CD4-positive, alpha-beta memory T cell (primary cell): ENCODE measurements at places on chromosomes 2 and 18.

GRCh38 chr2:206692971-206693370, 25.2 kb downstream of the DYTN start:
- no peak for DNase-seq

GRCh38 chr2:190876631-190877030, 4.0 kb upstream of the GLS start:
- DNase-seq, result no peak

DNA sequence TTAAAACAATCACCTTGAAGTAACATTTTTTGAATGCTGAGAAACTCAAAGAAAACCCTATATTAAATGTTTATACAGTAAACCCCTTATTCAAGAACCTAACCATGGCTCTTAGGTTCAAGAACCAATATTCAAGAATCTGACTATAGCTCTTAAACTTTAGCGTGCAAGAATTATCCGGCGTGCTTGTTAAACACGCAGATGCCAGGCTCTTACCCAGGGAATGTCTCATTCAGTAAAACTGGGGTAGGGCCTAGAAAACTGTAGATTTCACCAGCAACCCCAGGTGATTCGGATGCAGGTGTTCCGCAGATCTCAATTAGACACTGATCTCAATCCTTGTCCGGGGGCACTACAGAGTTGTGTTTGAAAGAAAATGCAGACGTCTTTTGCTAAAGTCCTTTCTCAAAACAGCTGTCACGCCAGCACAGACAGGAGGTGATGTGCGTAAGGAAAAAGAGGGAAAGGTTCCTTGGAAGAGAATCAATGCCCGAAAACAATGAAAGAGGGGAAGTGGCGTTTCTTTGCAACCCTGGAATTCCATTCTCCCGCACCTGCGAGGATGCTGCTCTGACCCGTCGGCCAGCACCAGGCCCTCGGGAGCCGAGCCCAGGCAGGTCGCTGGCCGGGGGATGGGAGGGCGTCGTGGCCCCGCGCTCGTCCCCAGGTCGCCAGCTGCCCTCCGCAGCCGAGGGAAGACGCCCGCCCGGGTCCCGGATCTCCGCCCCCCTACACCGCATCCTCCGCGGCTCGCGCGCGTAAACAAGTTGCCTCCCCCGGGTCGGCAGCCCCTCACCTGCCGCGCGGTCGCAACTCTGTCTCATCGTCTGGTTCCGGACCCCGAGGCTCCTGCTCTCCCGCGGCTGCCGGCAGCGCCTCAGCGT, 851 bp downstream of the EIF2AK3 start:
- DNase-seq, result peak; percentile 58

GRCh38 chr2:225457482-225457881, 58.0 kb downstream of the NYAP2 start:
- DNase-seq, result no peak

GRCh38 chr2:60984720-60985119, 32.8 kb upstream of the PEX13 start:
- no peak for DNase-seq

DNA sequence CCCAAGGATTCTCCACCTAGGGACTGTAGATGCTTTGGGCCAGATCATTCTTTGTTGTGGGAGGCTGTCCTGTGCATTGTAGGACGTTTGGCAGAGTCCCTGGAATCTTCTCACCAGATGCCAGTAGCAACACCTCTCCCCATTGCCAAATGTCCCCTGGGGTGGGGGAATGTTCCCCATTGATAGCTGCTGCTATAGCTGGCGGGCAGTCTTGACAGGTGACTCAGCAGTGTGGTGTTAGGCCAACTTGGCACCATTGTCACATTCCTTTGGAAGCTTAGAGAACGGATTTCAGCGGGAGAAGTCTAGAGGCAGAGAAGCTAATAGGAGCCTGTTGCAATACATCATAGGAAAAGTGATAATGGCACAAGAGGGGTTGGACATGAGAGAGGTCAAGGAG, 495.7 kb upstream of the SMIM21 start:
- no peak for DNase-seq

- DNase-seq, result no peak
Measured at GRCh38 chr18:44502790-44503189, 177.9 kb upstream of the SETBP1 start.

DNA sequence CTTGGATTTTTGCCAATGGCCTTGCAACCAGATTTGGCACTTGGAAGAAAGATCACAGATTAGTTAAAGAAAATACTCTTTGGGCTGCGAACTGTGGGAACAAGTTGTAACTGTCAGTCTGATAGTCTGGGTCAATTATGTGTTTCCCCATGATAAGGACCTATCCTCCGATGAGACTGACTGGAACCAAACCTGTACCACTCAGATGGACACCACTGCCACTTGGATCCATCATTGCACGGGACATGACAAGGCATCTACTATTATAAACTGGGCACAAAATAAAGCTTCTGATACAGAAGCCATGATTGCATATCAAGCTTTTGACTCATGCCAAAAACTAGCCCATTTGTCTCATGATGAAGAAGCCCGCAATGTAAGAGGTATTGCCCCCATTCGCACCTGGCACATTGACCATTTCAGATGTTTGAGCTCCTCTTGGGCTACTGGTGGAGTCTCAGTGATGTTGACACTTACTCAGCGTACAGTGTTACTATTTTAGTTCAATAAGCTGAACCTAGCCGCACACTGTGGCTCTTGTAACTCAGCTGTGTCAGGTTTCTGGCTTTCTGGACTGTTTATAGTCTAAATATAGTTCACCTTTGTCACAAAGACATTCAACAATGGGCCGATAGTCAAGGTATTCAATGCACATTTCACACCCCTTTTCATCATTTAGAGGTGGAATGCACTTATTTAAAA, 179.8 kb upstream of the RBBP8 start:
- no peak for DNase-seq

GRCh38 chr18:62632788-62633455, 82.4 kb upstream of the PHLPP1 start:
- no peak for DNase-seq

DNA sequence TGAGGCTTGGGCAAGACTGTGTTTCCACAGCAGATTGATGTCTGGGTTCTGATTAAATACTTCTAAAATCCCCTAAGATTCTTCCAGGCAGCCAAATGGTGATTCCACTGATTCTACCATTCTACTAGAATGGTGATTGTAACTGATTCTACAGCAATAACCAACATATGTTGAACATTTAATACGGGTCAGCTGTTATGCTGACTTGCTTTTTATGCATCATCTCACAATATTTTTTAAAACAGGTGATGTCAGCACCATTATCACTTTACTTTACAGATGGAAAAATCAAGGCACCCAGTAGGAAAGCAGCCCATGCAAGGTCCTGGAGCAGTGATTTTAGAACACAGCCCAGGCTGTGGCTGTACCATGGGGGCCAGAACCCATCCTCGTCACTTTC, 37.5 kb downstream of the TIMM21 start:
- DNase-seq, result no peak

DNA sequence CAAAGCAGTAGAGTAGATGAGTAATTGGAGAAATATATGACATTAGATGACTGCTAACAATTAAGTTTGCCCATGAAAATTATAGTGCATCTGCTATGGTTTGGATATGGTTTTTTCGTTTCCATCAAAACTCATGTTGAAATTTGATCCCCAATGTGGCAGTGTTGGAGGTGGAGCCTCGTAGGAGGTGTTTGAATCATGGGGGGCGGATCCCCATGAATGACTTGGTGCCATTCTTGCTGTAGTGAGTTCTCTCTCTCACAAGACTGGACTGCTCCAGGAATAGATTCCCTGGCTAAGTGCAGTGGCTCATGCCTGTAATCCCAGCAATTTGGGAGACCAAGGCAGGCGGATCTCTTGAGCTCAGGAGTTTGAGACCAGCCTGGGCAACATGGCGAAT, 9.7 kb upstream of the CUL3 start:
- DNase-seq, result no peak

- DNase-seq, result no peak
Measured at GRCh38 chr18:35577045-35577848, 4.3 kb upstream of the GALNT1 start.

DNA sequence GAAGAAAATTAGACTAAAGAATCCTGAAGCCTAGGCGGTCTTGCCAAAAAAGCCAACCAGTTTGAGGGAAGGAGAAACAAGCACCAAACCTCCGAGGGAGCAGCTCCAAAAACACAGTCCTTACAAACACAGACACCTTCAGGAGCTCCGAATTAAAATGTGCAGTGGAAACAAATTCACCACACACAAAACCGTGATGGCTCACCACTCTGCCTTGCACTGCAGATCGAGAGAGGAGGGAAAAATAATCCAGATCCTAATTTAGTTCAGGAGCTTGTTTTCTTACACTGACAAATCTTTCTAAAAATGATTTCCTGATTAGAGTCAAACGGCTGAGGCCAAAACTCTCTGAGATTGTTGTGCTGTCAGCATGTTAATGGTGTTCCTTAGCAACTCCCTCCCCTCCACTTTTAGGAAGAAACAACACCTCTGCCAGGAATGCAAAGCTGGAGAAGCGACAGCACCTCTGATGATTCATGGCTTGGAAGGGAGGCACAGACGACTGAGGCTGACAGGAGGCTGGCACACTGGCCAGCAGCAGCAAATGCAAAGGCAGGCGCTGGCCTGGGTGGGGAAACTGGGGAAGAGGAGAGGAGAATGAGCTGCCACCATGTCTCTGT, 249.4 kb upstream of the KLHL29 start:
- DNase-seq, result no peak

DNA sequence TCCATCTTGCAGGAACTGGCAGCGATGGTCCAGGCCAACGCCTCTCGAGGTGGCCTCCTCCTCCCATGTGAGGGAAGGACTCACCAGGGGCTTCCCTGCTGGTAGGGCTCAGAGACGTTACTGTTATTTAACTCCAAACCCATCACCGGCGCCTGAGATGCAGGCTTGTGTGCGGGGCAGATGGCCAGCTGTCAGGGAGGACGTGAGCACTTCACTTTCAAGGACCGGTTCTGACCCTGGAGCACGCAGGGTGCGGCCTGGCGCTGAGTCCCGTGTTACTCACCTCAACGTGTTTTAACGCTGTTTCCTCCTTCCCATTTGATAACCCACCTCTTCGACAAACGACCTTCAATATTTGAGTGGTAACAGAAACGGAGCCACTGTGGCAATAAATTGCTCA, 350.2 kb downstream of the ZNF516 start:
- no peak for DNase-seq

GRCh38 chr18:62131301-62131909, 55.5 kb downstream of the PIGN start:
- DNase-seq, result peak; percentile 64
